ENCODE measurements at places on chromosomes 4 and X.

- no peak for DNase-seq
Measured at GRCh38 chr4:48058617-48059530, 42.3 kb downstream of the NIPAL1 start.

DNA sequence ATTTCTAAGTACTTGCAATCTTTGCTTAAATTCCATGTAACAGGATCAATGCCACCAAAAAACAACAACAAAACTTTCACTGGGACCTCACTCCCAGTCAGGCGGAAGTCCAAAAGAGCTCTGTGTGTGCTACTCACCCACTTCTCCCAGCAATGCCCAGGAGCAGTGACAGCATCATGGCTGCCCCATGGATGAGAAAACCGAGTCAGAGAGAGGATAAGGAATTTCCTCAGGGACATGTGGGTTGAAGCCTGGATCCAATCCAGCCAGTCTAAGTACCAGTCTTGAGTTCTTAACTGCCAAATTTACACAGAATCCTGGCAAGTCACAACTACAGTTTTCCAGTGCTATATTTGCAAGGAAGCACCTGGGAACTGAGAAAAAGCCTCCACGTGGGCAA is 64.5 kb downstream of the STX18 start:
- no peak for DNase-seq

GRCh38 chr4:56371426-56372220 is 15.7 kb downstream of the AASDH start:
- no peak for DNase-seq

GRCh38 chr4:6452897-6453687 is 19.3 kb downstream of the PPP2R2C start:
- DNase-seq = no peak

- no peak for DNase-seq
Measured at GRCh38 chr4:41146716-41147506, 67.4 kb downstream of the APBB2 start.

- no peak for DNase-seq
Measured at GRCh38 chr4:172169871-172170270, 356.7 kb downstream of the GALNTL6 start.

DNA sequence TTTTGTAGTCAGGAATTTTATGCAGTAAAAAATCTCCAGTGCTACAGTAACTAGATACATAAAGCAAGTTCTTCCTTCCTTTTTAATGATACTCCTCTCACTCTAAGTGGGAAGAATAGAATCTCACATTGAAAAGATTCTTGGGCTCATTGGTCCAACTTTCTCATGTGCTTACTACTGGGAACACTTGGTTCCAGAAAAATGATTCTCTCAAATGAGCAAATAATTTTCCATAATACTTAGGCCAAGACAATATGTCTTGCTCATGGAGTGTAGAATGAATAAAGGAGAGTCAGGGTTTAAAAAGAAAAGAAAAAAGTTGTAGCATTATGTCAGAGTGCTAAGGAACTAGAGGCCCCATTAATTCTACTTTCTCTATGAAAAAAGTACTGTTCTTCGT is 197.8 kb downstream of the RASL11B start:
- no peak for DNase-seq

DNA sequence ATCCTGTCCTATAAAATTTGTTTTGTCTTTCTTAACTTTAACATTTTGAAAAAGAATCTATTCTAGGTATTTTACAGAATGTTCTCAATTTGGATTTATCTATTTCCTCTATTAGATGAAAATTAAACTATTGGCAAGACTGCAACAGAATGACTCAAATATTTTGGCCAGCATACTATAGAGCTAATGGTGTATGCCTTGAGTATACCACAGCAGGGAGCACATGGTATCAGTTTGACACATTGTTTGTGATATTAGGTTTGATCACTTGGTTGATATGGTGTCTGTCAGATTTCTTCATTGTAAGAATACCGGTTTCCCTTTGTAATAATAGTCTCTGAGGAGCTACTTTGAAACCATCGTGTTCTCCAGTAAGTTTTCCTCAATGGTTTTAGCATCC is 87.8 kb upstream of the NPNT start:
- DNase-seq = no peak

DNA sequence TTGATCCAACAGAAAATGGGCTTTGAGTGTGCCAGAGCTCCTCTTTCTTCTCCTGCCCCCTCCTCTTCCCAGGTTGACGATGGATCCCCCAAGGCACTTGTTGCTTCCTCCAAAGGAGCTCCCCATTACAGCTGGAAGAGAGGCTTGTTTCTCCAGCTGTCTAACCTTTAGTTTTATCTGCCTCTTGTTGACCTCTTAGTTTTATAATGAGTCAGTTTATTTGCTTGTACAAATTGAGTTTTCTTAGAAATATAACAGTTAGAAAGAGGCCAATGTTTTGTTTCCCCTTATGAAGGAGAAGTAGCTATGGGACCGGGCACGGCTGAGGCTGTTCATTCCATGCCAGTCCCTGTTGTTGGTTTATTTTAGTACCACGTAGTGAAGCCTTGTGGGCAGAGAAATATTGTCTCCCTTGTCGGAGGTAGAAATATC is 158.2 kb downstream of the SPRY1 start:
- DNase-seq = no peak

DNA sequence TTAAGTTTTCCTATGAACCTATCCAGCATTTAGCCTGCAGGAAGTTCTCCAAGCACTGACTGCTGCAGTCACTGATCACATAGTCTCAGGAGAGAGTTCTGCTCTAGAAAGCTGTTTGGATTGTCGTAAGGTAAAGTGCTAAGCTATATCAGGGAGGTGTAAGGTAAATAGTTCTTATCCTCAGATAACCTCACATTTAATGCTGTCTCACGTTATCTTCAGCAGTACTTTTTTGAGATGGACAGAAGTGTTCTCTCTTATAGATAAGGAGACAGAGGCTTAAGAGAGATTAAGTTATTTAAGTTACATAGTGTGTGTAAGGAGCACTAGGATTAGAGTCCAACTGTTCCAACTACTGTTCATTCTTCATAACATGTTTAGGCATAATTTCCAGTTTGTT is 77.9 kb downstream of the STIM2 start:
- DNase-seq = no peak

GRCh38 chr4:26275281-26275680 is 45.5 kb upstream of the RBPJ start:
- DNase-seq = no peak

DNA sequence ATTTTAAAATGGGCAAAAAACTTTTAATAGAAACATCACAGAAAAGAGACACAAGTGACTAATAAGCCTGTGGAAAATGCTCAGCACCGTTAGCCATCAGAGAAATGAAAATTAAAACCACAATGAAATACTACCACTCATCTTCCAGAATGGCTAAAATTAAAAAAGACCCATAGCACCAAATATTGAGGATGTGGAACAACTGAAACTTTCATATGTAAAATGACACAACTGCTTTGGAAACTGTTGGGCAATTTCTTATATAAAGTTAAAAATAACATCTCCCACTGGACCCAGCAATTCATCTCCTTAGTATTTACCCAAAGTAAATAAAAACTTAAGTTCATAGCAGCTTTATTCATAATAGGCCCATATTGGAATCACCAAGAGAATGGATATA is 94.2 kb downstream of the TENM3 start:
- no peak for DNase-seq

DNA sequence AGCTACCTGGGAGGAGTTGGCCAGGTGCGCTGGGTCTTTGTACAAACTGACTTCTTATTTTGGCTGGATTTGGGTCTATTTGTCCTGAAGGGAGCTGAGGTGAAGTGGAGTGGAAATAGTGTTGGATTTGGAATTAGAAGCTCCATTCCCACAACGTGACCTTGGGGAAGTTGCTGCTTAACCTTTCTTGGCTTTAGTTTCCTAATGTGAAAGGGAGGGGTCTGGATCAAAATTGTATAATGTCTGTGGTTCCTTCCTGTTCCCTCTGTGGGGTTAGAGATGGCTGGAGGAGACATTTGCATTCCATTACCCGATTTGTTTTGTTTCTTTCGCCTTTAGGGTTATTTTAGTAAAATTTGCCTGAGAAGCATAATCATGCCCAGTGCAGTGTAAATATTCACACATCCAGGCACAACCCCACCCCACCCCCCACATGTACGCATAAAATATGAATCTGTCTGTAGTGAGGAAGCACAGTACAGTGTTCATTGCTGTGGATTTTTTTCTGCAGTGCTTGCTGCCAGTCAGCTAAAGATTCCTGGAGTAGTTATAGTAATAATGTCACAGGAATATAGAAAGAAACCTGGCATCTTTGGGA is 21.5 kb downstream of the JADE1 start:
- DNase-seq = no peak

DNA sequence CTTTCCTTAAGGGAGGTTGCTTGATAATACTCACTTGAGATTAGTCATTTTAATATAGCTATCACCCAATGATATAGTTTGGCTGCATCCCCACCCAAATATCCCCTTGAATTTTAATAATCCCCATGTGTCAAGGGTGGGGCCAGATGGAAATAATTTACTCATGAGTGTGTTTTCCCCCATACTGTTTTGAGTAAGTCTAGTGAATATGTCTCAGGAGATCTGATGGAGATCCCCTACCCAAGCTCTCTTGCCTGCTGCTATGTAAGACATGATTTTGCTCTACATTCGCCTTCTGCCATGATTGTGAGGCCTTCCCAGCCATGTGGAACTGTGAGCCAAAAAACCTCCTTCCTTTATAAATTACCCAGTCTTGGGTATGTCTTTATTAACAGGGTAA is 539.7 kb upstream of the GRID2 start:
- no peak for DNase-seq

- DNase-seq = no peak
Measured at GRCh38 chr4:8336412-8337075, 67.0 kb downstream of the HTRA3 start.

DNA sequence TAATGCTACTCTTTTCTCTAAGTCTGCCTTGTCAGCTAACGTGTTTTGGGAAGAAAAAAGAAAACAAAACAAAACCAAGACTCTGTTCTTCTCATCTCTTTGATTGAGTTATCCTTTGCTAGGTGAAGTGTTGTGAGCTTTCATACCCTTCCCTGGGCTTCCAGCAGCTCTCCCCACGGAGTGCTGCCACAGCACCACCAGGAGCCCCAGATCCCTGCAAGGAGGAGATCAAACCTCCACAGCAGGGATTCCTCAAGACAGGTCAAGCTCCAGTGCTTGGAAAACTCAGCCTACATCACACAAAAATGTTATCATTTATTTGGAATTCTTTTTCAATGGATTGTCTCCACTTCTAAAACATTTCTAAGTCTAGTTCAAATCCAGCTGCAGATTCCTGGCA is 1981.9 kb upstream of the TENM3 start:
- DNase-seq = no peak

DNA sequence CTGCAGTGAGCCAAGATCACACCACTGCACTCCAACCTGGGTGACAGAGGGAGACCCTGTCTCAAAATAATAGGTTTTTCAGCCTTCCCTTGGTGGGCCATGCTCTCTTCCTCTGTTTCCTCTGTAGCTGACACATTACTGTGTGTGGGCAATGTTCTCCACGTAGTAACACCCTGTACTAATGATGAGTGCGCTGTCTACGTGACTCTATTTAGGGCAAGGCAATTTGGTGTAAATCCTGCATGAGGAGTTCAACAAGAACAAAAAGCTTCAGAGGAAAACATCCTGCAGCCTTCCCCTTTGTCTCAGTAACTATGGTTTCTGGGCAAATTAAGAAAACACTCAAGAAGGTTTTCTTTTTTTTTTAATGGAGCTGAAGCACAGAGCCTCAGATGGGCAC is 24.4 kb upstream of the JAKMIP1 start:
- no peak for DNase-seq

DNA sequence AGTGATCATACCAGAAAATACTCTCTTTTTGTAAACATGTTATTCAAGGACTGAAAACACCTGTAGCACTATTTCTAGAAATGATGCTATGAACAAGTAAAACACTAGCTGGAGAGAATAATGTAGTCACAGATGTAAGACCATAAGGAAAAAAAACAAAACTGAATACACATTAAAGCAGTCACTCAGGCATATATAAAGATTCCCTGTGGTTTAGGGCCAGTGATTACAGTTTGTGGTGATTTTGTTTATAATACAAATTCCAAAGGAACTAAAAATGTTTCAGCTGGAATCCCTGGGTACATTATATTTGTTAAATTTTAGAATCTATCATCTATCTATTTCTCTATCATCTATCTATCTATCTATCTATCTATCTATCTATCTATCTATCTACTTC is 777.8 kb upstream of the FRG1 start:
- no peak for DNase-seq

- DNase-seq = no peak
Measured at GRCh38 chr4:128060121-128060698, 902 bp upstream of the LARP1B start.

- DNase-seq = no peak
Measured at GRCh38 chrX:50768801-50769200, 45.2 kb downstream of the SHROOM4 start.

- DNase-seq = no peak
Measured at GRCh38 chrX:39324233-39324930, 523.1 kb downstream of the MID1IP1 start.

GRCh38 chr4:182418054-182418734 is 175.0 kb downstream of the TENM3 start:
- DNase-seq = no peak

DNA sequence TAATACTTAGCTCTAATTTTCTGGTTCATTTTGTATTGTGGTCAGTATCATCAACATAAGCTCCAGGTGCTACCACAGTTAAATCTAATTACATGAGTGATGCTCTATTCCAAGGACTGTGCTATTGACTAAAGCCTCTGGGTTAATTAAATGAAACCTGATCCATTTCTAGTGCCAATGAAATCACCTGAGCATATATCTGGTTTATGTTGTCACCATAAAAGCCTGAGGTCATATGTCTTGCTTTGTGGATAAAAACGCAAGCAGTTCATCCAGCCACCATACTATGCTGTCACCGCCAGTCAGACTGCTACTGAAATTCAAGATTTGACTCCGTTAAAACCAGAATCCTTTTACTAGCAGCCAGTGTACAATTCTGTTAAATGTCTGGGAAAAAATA is 64.2 kb upstream of the ZNF518B start:
- DNase-seq = no peak

DNA sequence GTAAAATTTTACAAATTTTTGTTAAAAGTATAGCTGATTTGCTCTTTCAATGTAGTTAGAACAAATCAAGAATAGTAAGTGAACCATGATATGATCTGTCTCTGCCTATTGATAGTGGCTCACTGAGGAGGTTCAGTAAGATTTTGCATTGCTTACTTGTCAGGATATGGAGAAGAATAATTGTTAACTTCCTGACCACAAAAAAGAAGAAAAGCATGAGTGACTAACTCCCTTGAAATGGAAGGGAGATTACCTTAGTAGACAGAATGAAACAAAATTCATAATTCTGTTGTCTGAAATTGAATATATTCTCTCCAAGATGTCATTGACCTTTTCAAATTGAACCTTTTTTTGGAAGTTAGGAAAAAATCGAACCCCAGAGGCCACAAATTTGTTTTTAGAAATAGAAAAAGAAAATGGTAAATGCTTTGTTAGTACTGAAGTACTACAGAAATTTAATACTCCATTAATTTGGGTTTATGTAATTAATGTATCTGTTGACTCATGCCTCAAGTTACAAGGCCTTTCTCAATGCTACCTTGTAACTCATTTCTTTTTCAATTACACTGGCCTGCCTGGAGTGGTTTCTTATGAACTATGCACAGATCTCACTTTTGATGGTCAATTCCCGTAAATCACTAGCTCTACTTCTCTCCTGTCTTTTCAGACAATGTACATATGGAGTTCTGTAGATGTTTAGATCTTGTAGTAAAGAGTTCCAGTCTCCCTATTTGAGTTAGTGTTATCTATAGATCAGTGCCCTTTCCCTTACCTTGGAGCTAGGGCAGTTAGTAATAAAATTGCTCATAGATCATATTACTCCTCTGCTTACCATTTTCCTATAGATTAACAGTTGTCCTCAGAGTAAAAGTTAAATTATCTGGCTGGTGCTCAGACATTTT is 139.3 kb downstream of the TLL1 start:
- DNase-seq = no peak
